Neural progenitor cell (in vitro differentiated cells): ENCODE measurements at places on chromosomes 16 and 17. TPM values are rescaled to one million over a fixed set of nuclear protein-coding genes. Genes with fewer than 3 reads are reported as not detected.

The KRTAP4-1 gene
- 0.12 TPM in 1 of 2 replicates, not detected in the other for total RNA-seq

The ACSM2A gene
- not detected in 2 replicates for total RNA-seq

The CD300LB gene
- not detected in 2 replicates for total RNA-seq

The NOTUM gene
- total RNA-seq, result 0.25 TPM in 1 of 2 replicates, not detected in the other

The WFDC1 gene
- total RNA-seq, result not detected in 2 replicates

GRCh38 chr17:49963626-49964302 lies 5.2 kb upstream of the DLX4 start:
- DNase-seq, result peak; percentile 69
- peak overlapping the region; percentile 39 for H3K4me3 ChIP-seq
- H3K27me3 ChIP-seq, result peaks cover 95% of the 10 kb centered on the region
- H3K27ac ChIP-seq, result no peak overlapping the region
- no peaks in the 10 kb centered on the region for H3K36me3 ChIP-seq

GRCh38 chr17:41901646-41902045 lies 17.1 kb downstream of the ACLY start:
- DNase-seq, result no peak
- no peaks in the 10 kb centered on the region for H3K4me1 ChIP-seq
- H3K4me3 ChIP-seq, result no peak overlapping the region
- H3K27me3 ChIP-seq, result no peaks in the 10 kb centered on the region

DNA sequence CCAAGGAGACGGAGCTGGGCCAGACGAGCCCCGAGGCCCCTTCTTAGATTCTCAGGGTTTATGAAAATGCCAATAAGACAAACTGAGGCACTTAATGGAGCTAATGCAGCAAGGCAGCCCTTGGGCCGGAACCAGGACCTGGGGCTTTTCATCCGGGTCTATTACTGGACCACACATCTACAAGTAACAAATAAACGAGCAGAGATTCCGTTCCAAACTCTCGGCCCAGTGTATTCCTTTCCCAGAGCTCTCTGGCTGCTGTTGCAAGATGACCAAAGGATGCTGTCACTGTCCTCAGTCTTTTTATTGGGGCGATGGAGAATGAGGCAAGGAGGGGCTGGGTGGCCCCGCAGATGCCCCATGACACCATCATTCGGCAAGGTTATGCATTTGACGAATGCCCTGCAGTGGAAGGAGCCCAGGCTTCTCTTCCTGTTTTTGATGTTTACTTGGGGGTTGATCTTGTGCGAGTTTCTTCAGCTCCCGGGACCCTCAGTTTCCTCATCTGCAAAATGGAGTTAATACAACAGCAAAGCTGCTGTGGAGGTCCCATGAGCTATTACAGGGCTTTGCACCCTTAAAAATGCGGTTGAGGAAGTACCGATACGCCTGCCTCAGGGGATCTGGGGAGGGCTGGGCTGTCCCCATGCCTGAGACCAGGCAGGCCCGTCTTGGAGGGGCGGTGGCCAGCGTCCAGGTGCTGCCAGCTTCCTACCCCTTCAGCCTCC lies 1.1 kb upstream of the NTN1 start:
- H3K4me1 ChIP-seq, result peaks cover 44% of the 10 kb centered on the region
- DNase-seq, result no peak
- H3K27ac ChIP-seq, result no peak overlapping the region

DNA sequence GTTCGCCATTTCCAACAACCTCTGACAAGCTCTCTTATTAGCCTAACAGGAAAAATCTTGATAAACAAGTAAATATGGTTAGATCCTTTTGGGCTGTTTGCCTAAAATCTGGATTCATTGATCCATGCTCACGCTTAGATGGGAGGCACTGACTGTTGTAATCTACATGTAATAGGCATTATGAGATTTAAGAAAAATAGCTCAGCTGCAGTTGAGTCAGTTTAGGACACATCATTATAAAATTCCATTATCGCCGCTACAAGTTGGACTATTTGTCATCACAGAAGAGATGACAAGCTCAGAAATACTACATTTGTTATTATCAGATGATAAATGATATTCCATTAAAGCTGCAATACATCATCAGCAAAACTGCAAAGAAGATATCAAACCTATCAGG lies 524.0 kb downstream of the TOX3 start:
- H3K36me3 ChIP-seq, result no peaks in the 10 kb centered on the region
- H3K27ac ChIP-seq, result no peak overlapping the region
- no peaks in the 10 kb centered on the region for H3K4me1 ChIP-seq

- no peaks in the 10 kb centered on the region for H3K27me3 ChIP-seq
- DNase-seq, result no peak
- no peak overlapping the region for H3K27ac ChIP-seq
- peaks cover 15% of the 10 kb centered on the region for H3K4me1 ChIP-seq
Observed at GRCh38 chr16:57413301-57413730, 8.7 kb downstream of the CCL17 start.

DNA sequence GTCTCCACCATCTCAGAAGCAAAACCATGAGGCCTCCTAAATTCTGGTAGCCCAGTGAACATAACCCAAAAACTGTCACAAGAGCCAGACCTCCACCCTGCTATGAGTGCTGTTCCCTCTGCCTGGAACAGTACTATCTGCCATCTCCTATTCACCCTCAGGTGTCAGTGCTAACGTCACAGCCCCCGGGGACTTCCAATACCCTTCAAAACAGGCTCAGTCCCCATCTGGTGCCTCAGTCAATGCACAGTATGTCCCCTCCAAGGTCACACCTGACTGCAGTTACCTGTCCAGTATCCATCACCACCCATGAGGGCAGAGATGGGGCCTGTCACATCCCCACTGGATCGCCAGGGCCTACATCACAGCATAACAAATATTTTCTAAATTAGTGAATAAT lies 11.5 kb downstream of the CREBBP start:
- no peak overlapping the region for H3K27ac ChIP-seq
- no peak overlapping the region for H3K4me3 ChIP-seq
- no peaks in the 10 kb centered on the region for H3K36me3 ChIP-seq
- no peaks in the 10 kb centered on the region for H3K27me3 ChIP-seq
- DNase-seq, result no peak

DNA sequence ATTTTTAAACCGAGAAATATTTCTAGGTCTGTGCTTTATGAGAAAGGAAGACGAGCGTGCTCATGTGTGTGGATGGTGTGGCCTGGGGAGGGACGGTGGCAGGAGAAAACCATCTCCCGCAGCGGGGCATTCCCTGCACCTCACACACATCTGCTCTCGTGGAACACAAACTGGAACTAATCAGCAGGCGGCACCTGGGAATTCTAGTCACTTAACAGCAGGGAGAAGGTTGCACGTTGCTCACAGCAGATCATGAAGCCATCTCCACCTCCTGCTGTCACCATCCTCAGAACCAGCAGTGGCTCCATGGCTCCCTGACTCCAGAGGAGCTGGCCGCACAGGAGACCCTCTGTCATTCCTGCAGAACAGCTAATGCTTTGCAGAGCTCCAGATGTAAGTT lies 35.2 kb downstream of the ADCY9 start:
- H3K4me1 ChIP-seq, result peaks cover 10% of the 10 kb centered on the region
- no peak overlapping the region for H3K27ac ChIP-seq
- H3K27me3 ChIP-seq, result no peaks in the 10 kb centered on the region
- DNase-seq, result peak; percentile 24

GRCh38 chr16:75087375-75087979 lies 29.1 kb downstream of the LDHD start:
- no peak overlapping the region for H3K4me3 ChIP-seq
- peaks cover 12% of the 10 kb centered on the region for H3K4me1 ChIP-seq
- no peaks in the 10 kb centered on the region for H3K27me3 ChIP-seq
- no peaks in the 10 kb centered on the region for H3K36me3 ChIP-seq
- DNase-seq, result no peak

GRCh38 chr17:1942066-1942365 lies 83.1 kb downstream of the RTN4RL1 start:
- no peak overlapping the region for H3K27ac ChIP-seq
- DNase-seq, result no peak
- no peaks in the 10 kb centered on the region for H3K27me3 ChIP-seq
- peaks cover 32% of the 10 kb centered on the region for H3K4me1 ChIP-seq
- H3K4me3 ChIP-seq, result no peak overlapping the region

GRCh38 chr16:72066747-72067146 lies 3.7 kb downstream of the HPR start:
- H3K36me3 ChIP-seq, result no peaks in the 10 kb centered on the region
- H3K4me3 ChIP-seq, result no peak overlapping the region
- peaks cover under 1% of the 10 kb centered on the region for H3K4me1 ChIP-seq
- no peaks in the 10 kb centered on the region for H3K27me3 ChIP-seq
- DNase-seq, result peak; percentile 56

DNA sequence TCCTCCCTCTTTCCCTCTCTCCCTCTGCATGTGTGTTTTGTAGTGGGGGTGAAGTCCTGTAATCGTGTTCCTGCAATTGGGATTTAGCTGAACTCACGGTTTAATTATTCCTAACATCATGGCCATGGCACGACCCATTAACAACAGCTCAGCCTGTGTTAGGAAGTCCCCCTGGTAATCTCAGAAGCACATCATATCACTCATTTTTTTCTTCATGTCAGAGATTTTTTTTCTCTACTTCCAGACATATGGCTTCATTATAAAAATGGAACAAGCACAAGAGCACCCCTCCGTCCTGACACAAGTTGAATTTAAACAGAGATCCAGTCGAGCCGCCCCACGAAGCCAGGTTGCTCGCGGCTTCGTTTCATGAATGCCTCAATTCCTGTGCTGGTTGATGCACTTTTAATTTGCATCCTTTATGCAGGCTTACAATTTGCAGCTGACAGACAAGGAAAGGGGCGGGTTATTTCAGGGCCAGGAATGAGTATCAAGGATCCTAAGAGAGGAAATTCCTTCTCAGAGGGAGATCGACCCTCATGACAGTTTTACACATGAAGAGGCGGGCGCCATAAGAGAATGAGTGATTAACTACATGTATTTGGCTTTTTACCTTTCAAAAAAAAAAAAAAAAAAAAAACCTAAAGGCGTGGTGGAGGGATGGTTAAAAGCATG lies 192.9 kb downstream of the MAF start:
- DNase-seq, result no peak
- H3K36me3 ChIP-seq, result no peaks in the 10 kb centered on the region
- no peak overlapping the region for H3K4me3 ChIP-seq
- no peaks in the 10 kb centered on the region for H3K27me3 ChIP-seq
- H3K27ac ChIP-seq, result no peak overlapping the region

DNA sequence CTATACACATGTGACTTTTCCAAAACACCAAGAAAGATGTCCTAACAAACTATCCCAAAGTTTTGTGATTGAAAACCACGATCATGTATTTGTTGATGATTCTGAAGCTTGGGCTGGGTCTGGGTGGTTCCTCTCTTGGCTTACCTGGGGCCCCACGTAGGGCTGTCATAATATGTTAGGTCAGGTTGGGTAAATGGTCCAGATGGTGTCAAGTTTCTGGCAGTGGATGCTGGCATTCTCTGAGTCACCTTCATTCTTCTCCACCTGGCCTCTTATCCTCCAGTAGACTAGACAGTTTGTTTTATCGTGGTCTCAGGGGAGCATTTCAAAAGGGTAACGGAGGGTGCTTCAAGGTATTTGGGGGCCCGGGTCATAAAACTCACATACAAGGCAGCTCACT lies 39.4 kb downstream of the SYCE1L start:
- H3K4me3 ChIP-seq, result no peak overlapping the region
- H3K27ac ChIP-seq, result no peak overlapping the region
- H3K4me1 ChIP-seq, result no peaks in the 10 kb centered on the region
- no peaks in the 10 kb centered on the region for H3K36me3 ChIP-seq
- no peak for DNase-seq

DNA sequence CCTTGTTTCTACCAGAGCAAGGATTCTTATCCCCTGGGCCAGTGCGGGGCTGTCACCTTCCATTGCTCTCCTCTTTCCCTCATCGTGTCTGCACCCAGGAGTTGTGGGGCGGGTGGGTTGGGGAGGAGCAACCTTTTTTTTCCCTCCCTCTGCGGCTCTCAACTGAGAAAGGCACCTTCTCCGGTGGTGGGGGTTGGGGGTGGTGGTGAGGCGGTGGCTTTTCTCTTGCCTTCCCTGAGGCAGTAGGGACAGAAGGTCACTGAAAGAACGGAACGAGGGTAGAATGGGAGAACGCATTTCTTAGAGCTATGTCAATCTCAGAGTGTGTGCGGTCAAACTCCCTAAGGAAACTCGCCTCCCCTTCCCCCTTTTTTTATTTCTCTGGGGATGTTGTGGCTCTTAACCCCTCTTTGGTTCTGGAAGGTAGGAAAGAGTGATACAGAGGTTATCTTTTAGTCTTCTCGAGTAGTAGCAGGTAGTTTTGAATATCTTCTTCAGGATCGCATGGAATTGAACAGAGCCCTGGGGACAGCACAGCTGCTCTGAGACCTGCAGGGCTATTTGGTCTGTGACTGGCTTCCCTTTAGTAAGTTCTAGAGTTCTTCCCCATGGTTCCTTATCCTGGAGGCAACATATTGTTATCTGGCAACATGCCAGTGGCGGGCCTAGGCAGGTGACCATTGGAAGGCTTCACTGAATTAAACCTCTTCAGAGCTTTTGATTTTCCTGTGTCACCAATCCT lies 994 bp downstream of the CLTC start:
- H3K27me3 ChIP-seq, result no peaks in the 10 kb centered on the region
- no peaks in the 10 kb centered on the region for H3K36me3 ChIP-seq
- H3K27ac ChIP-seq, result peak overlapping the region; percentile 99
- DNase-seq, result peak; percentile 40
- peak overlapping the region; percentile 91 for H3K4me3 ChIP-seq

GRCh38 chr17:83025636-83026280 lies 53.7 kb upstream of the METRNL start:
- H3K36me3 ChIP-seq, result no peaks in the 10 kb centered on the region
- no peaks in the 10 kb centered on the region for H3K27me3 ChIP-seq
- no peak overlapping the region for H3K27ac ChIP-seq
- no peak overlapping the region for H3K4me3 ChIP-seq
- no peak for DNase-seq
- H3K4me1 ChIP-seq, result peaks cover 10% of the 10 kb centered on the region

- H3K4me1 ChIP-seq, result peaks cover 16% of the 10 kb centered on the region
- no peak overlapping the region for H3K27ac ChIP-seq
- no peak overlapping the region for H3K4me3 ChIP-seq
Observed at GRCh38 chr17:71869293-71869692, 251.5 kb upstream of the SOX9 start.

DNA sequence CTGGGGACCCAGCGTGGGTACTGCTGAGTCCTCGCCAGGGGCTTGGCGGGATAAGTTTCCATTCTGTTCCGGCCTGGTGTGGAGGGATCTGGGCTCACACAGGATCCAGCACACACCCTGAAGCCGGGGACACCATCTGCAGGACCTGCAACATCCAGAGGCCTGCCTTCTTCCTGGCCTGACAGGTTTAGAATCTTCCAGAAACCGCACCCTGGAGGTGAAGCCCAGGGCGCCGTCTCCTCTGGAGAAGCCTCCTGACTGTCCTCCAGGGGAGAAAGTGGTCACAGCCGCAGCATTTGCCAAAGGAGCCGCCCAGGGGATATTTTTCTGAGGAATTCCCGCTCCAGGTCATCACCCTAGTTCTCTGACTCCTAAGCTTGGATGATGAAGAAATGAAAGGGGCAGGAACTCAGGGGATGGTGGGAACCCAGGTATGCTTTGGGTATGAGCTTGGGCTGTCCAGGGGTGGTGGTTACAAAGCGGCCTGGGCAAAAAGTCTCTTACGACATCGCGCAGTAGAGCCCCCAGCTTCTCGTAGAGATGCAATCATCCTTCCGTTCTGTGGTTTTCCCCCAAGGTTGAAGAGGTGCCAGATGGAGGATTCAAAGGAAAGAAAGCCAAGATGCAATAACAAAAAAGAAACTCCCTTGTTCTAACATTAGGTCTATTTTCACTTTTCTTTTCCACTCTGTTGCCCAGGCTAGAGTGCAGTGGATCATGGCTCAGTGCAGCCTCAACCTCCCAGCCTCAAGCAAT lies 9.1 kb upstream of the CRISPLD2 start:
- no peak overlapping the region for H3K4me3 ChIP-seq
- H3K4me1 ChIP-seq, result no peaks in the 10 kb centered on the region
- no peaks in the 10 kb centered on the region for H3K36me3 ChIP-seq
- no peak for DNase-seq
- H3K27ac ChIP-seq, result no peak overlapping the region
